ENCODE measurements at places on chromosomes 11 and 22. TPM values are rescaled to one million over a fixed set of nuclear protein-coding genes. Genes with fewer than 3 reads are reported as not detected.

GRCh38 chr22:36017651-36018091, 11.0 kb downstream of the RBFOX2 start:
- no peak for DNase-seq

DNA sequence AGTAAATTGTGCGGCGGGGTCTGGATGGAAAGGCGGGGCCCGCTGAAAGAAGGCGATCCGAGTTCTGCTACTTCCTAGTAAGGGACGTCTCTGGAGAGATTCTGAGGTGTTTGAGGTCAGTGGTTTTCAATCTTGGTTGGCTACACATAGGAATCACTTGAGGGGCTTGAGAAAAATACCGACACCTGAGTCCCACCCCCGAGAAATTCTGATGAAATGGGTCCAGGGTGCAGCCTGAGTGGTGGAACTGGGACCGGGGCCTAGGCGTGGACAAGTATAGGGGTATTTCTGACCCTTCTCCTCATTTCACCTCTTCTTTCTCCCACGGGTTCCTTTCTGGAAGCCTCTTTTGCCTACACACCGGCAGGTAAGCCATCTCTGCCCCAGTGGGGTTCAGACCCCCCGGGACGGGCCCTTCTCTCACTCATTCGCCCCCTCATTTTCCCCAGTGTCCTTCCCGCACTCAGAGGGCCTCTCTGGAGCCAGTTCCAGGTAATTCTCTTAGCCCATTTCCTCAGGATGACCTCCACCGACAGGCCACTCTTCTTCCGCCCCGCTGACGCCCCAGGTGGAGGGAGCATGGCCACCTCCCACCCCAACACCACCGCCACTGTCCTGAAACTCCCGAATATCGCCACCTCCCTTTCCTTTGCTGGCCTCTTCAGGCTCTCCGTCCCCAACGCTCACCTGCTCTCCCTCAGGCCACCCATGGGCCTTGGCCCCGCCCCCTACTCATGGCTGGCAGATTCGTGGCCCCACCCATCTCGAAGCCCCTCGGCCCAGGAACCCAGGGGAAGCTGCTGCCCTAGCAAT, 11.8 kb downstream of the ROBO3 start:
- peak; percentile 71 for DNase-seq

DNA sequence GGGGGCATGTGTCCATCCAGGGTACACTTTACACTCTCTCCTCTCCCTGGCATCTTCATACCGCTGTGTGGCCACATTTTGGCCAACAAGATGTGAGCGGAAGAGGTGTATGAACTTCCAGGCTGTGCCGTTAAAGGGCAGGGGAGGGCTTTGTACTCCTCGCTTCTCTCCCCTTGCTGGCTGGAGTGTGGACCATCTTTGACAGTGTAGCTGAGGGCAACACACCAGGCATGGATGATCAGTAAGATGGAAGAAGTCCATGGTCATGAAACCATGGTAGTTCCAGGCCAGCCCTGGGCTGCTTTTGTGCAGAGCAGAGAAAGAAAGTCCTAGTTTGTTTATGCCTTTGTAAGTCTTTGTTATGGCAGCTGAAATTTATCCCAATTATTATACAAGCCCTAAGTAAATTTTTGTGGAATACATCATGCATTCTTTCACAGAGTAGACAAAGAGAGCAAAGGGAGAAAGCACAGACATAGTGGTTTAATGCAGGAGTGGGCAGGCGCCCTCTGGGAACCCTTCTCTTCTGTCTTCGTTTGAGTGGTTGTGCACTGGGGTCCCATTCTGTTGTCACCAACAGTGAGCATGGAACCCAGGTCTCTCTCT, 70.4 kb downstream of the FBXO7 start:
- no peak for DNase-seq

DNA sequence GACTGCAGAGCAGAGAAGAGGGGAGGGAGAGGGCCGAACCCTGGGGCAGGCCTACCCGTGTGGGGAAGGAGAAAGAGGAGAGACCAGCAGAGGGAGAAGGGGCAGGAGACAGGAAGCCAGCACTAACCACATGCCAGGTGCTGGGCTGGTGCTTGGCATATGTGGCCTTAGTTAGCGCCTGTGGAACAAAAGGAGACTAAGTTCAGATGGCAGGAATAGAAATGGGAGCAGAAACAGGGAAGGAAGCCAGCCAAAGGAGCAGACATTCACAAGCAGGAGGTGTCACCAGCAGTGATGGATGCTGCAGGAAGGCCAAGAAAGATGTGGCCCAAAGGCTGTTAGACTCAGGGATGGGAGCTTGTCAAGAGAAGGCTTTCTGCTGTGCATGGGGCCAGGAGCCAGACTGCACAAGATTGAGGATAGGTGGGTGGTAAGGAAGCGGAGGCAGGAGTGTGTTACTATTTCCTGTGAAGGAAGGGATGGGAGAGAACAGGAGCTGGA, 26.7 kb downstream of the TREH start:
- no peak for DNase-seq

DNA sequence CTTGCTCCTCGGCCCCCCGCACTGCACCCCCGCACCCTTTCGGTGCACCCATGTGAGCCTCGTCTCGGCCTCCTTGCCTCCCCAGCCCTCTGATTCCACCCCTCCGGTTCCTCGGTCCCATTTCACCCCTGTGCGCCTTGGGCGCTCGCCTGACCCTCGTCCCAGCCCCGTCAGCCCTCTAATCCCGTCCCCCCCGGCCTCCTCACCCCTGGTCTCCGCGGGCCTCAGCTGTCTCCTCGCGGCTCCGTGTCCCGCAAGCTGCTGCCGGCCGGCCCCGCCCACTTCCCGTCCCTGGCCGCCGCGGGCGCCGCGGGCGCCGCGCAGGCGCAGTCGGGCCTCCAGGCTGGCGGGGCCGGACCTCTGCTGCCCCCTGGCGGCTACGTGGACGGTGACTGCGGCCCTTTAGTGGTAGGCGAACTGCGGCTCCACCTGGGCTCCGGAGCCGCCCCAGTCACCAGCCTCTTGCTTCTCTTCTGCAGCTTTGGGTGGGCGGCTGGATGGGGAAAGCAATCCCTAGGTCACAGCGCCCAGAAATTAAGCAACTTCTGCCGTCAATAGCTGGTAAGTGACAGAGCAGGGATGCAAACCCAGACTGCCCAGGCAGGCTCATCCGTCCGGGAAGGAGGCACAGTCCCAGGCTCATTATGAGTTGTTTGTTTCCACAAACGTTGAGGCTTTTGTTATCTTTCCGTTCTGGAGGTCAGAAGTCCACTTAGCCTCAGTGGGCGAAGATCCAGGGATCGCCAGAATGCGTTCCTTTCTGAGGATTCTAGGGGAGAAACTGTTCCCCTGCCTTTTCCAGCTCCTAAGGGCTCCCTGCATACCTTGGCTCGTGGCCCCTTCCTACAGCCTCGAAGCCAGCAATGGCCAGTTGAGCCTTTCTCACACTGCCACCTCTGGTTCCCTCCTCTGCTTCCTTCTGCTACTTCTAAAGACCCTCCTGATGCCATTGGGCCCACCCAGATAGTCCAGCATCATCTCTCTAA, at the start of gene PPM1F:
Gene PPM1F, minus strand, starts transcription at position 263 of the 986 bp plus-strand sequence. CDS start 6,800 bp downstream, outside the sequence.
- DNase-seq: peak; percentile 94

- no peak for DNase-seq
Measured at GRCh38 chr22:26202280-26202924, 33.1 kb downstream of the SEZ6L start.

- DNase-seq: no peak
Measured at GRCh38 chr22:22346401-22347107, 102.0 kb downstream of the VPREB1 start.

DNA sequence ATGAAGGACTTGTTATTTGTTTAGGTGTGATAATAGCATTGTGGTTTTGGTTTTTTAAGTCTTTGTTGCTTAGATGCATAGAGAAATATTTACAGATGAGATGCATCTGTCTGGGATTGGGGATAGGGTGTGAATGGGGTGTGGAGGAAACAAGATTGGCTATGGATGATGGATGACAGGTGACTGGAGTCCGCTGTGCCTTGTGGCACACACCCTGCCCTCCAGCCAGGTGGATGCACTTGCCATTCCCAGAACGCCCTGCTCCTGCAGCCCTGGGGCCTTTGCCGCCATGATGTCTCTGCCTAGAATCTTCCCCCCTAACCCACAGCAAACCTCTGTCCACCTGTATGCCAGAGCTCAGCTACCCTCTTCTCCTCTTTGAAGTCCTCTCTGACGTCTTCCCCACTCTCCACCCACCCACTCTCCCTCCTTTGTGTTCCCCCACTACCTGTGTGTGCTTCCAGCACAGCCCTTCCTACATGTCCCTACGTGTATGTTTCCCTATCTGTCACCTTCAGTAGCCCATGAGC, 54.7 kb downstream of the WNT11 start:
- DNase-seq: no peak

DNA sequence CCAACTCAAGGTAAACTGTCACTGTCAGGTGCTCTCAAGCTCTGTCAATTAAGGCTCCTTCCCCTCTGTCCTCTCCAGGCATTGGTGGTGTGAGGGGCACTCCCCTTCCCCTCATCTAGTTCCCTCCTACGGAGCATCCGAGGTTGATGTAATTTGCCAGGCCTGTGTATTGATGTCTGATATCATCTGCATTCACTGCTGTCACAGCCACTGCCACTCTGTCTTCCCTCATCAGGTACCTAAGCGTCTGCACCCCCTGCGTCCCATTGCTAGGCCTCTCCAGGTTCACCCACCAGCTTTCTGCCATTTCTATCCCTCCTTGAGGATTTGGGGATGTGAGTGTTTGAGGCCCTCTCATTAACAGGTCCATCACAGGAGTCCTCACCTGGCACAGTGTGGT, 50.0 kb upstream of the SYT13 start:
- no peak for DNase-seq

GRCh38 chr11:46827995-46828394, 18.1 kb downstream of the CKAP5 start:
- no peak for DNase-seq

DNA sequence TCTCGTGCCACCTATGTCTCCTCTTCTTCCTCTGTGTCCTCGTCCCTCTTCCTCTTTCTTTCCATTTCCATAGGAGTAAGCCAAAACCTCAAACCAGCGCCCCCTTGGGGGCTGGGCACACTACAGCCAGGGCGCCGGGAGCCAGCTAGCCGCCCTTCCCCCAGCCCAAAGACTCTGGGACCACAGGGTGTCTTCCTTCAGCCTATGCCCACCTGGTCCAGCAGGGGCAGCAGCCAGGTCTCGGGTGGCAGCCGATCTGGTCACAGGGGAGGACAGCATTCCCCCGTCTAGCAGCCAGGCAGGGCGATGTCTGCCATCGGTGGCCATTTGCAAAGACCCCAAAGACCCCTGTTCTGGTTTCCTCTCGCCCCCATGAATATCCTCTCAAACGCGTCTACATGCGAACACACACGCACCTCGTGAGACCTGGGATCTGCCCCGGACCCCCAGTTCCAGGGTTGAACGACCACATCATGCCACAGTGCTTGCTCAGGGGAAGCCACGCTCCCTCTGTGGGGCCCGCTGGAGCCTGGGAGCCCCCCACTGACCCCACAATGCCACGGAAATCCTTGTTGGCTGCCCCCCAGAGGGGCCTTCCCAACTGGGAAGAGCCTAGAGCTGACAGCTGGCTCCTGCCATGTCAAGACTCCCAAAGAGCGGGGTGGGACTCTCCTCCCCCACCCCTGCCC, 546.0 kb upstream of the CCDC179 start:
- DNase-seq: no peak

DNA sequence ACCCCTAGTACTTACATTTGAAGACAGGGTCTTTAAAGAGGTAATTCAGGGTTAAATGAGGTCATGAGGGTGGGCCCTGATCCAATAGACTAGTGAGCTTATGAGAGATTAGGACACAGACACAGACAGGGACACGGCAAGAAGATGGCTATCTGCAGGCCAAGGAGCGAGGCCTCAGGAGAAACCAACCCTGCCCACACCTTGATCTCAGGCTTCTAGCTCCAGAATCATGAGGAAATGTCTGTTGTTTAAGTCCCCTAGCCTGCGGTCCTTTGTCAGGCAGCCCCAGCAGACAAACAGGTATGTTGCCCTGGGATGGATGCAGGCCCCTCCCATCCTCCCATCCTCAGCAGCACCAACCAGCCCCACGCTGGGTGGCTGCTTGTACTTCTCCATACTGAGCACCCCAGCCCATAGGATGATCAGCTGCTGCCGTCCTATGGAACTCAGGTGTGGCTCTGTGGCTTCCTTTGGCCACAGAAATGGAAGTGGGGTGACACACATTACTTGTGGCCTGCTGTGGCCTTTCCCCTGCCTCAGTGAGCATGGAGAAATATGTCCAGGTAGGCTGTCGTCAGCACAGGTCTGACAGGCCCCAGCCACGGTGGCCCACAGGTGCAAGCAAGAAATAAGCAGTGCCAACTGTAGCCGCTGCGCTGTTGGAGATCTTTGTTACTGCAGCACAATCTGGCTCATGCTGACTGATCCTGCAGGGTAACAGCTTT, 7.9 kb downstream of the GNB1L start:
- DNase-seq: no peak

- DNase-seq: no peak
Measured at GRCh38 chr11:61728940-61729219, 23.6 kb upstream of the MYRF start.

GRCh38 chr11:45518833-45519535, 146.4 kb downstream of the CHST1 start:
- no peak for DNase-seq

SCUBE1 gene
- total RNA-seq: 36.0 TPM

SMARCB1 gene
- 59.6 TPM for total RNA-seq

SERPING1 gene
- total RNA-seq: 490 TPM

SLC22A8 gene
- total RNA-seq: not detected

All from upper lobe of right lung (tissue), 1 donor.